Occipital lobe (tissue), 3 donors: ENCODE measurements at places on chromosomes 7 and 10. TPM values are rescaled to one million over a fixed set of nuclear protein-coding genes. Genes with fewer than 3 reads are reported as not detected.

DNA sequence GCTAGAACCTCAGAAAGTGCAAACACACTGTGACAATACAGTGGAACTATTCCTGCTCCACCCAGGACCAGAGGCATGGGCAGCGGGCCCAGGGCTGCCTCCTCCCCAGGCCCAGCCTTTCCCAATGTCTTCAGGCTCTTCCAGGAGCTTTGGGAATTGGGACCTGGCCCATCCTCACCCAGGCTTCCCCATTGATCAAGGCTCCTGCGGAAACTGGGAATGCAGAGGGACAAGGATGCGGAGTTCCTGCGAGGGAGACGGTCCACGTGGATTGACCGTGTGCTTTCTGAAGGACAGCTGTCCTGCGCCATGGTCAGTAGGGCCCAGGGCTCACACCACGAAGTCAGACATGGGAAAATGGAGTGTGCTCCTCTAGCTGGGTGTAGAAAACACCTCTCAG lies 56.6 kb downstream of the CSGALNACT2 start:
- no peak for DNase-seq

- DNase-seq = no peak
Measured at GRCh38 chr10:123795846-123796590, 95.6 kb downstream of the CPXM2 start.

DNA sequence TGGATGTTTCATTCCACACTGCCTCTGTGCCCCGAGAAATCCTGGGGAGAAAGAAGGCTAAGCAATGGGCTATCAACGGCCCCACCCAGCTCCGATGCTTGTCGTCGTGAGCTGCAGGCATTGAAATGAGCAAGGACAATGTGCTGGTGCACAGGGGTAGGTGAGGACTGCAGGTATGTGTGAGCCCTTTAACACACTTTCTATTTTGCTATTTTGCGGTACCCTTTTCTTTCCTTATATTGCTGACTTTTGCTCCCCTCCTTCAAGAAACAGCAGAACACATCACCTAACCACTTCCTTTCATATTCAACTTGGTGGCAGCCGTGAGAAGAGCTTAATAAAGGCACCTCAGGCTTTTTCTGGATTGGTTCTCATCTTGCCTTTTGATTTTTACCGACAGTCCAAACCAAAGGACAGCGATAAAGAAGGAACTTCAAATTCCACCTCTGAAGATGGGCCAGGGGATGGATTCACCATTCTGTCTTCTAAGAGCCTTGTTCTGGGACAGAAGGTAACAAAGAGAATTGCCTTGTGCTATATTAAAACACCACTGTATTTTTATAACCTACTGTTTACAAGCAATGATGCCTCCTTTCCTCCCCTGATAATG lies 39.2 kb downstream of the AIFM2 start:
- DNase-seq = no peak

The PKD2L1 gene
- total RNA-seq = 0.62 TPM

- no peak for DNase-seq
Measured at GRCh38 chr7:15837306-15837950, 150.9 kb upstream of the MEOX2 start.

DNA sequence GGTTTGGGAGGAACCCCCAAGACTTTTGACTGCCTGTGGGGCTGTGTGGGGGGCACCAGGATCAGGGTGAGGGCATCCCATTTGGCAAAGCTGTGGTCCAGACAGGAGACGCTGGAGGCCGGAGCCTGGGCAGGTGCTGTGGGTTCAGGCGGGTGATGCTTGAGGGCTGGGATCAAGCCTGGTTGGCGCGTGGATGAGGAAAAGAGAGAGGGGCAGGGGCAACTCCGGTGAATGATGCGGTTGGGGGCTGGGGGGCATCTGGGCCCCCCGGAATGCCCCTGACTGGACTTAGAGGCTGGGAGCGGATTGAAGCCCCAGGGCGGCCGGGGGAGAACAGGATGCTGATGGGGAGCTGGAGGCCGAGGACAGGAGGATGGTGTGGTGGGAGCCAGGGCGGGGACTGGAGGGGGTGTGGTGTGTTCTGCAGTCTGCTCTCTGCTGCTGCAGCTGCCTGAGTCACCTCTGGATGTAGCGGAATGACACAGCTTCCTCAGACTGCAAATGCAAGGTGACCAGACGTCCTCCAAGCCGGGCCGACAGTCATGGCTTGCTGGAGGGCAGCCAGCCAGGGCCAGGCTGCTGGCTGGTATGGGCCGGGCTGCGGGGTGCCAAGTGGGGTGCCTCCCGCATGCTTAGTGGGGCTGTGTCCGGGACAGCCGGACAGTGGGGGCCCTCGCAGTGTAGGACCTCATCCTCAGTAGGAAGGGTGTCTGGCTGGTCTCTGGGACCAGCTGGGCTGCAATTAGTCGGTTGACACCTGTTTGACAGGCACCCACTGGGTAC lies 3.2 kb downstream of the MAFK start:
- no peak for DNase-seq

- no peak for DNase-seq
Measured at GRCh38 chr10:97199152-97199551, 13.4 kb upstream of the SLIT1 start.

The CDK14 gene
- total RNA-seq = 123 TPM

The ABLIM1 gene
- 103 TPM for total RNA-seq

DNA sequence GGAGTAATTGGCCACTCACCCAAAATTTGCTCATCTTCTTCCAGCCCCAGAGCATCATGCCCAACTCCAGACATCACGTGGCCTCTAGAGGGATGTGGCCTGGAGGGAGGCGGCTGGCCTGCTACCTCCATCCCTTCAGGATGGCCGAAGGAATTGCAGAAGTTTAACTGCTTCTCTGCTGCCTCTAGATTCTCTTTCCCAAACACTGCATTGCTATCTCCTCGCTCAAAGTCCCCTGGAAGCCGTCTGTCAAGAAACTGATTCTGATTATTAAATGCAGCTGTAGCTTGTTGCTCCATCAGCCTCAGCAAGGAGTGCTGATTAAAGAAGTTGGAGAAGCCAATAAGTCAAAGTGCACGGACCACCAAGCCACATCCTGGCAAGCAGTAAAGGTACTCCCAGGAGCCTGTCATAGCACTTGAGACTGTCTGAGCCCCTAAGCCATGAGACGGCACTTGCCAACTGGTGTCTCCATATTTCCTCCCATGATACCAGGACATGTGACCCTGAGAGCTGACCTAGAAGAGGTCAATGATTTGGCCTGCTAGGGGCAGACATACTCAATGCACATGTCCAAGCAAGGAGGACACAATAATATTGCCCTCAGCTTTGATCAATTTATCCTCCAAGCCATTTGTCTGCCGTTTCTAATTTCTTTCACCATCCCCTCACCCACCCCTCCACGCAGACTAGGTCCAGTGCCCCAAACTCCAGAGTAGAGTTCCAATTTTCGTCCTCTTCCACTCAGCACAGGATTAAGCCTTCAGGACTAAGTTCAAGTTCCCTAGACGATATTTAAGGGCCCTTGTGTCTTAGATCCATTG lies 84.2 kb downstream of the TBXAS1 start:
- no peak for DNase-seq

The ECHDC3 gene
- 5.6 TPM for total RNA-seq

The CYP3A7 gene
- not detected for total RNA-seq

GRCh38 chr10:58704226-58704625 lies 191.6 kb downstream of the BICC1 start:
- no peak for DNase-seq

The CASTOR2 gene
- 63.0 TPM for total RNA-seq

DNA sequence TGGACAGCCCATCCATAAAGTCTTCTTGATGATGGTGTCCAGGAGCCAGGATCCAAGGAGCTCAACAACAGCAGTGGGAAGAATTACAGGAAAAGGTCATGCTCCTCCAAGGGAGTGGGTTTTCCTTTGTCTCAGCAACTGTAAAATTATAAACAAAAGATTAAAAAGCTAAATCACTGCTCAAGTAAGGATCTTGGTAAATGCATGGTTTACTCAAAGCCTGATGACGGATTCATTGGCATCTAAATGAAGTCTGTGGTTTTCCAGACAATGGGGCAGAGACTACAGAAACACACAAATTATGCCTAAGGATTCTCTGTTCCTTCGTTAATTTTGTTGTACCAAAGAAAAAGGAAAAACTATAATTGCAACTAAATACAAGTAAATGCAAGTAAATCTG lies 36.4 kb upstream of the DLX6 start:
- no peak for DNase-seq

The ADRB1 gene
- 3.3 TPM for total RNA-seq

DNA sequence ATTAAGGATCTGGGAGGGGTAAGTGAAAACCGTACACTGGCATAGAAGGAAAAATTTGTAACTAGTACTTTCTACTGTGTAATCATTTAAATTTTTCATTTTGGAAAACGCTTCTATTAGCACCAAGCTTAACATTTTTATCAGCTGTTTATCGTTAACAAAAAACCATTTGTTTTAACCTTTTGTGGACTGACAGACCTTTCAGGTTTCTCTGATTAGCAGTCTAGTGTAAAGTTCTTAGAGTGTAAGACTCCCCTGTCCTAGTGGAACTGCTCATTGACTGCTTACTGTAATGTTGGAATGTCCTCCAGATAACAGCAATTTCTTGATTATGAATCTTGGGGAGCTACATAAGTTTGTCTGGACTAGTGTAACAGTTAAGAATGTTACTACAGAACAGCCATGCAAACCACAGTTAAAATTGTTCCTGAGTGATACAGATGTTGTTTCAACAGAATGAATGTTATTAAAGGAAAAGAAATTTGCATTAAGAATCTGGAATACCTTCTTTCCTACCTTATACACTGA lies 2.0 kb downstream of the DBF4 start:
- DNase-seq = no peak

- no peak for DNase-seq
Measured at GRCh38 chr10:90738885-90739284, 119.0 kb downstream of the HTR7 start.

GRCh38 chr10:74651565-74651964 lies 174.8 kb upstream of the KAT6B start:
- no peak for DNase-seq

- DNase-seq = no peak
Measured at GRCh38 chr7:137704723-137705122, 142.1 kb downstream of the DGKI start.

The PTPRZ1 gene
- 250 TPM for total RNA-seq

The NUB1 gene
- 33.5 TPM for total RNA-seq

DNA sequence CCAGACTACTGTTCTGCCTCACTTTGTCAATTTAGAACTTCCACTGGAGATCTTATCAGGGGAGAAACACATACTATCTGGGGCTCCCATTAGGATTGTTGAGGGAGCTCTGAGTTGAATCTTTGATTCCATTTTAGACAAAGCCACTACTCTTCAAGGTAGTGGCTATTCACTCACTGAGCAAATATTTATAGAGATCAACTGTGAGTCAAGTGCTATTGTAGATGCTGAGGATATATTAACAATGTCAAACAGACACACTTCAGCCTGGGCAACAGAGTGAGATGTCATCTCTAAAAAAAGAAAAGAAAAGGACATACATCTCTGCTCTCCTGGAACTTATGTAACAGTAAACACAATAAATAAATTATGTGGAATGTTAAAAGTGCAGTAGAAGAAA lies 315.3 kb downstream of the PTEN start:
- no peak for DNase-seq

DNA sequence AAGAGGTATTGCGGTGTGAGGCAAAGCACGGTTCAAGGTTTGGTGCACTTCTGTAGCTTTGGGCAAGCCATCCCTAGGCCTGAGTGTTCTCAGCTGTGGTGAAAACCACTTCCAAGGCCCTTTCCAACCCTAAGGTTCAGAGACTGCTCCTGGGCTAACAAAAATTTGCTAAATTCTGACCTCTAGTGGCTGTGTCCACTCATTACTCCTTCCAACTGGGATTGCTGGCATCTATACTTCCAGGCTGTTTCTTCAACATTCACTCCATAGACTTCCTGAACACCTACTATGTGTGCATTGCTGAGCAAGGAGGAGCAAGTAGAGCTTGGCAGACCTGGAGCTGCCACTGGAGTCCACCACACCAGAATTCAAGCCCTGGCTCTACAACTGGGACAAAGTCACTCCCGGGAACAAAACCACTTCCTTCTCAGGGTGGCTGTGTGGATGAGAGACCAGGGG lies 29.3 kb upstream of the SH3PXD2A start:
- peak; percentile 13 for DNase-seq

DNA sequence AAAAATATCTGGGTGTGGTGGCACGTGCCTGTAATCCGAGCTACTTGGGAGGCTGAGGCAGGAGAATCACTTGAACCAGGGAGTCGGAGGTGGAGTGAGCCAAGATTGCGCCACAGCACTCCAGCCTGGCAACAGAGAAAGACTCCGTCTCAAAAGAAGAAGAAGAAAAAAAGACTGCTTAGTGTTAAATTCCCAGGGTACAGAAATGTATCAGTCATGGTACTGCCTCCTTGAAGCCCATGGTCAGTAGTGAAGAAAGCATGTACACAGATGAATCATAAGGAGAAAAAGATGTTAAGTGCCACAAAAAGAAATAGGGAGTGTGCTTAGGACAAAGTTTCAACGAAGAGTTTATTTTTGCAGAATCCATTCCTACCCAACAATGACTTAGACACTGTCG lies 62.5 kb upstream of the KMT2E start:
- no peak for DNase-seq

DNA sequence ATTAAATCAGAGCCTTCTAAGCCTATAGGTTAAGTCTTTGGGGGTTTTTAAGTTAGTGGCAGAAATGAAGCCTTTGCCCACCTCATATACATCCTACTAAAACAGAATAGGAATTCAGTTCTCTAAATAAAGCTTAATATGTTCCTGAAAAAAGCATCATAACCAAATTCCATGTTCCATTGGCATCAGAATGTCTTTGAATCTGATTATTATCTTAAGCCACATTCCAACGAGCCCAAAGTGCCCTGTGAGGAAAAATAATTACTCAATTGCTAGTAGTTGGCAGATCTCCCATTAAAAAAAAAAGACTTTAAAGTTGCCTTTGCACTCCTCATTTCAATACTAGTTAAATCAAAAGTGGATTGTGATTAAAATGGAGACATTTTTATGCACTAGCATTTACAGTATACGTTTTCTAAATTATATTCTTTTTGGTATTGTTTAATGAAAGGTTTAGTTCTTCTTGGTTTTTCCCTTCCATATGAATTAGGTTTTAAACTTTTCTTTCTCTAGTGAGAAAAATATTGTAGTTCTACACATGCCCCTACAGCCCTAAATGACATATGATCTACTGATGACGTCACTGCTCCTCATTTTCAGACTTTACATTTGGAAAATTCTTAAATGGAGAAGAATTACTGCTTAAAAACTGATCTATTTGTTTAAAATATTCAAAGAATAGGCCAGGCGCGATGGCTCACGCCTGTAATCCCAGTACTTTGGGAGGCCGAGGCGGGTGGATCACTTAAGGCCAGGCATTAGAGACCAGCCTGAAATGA lies 54.3 kb upstream of the CABCOCO1 start:
- DNase-seq = no peak
